ENCODE measurements at places on chromosomes 7 and 10.
A peak's percentile ranks its signal among the peaks of the same experiment; 100 is the strongest.

GRCh38 chr7:147658392-147658967 is 932.1 kb upstream of the C7orf33 start:
- DNase-seq = no peak

DNA sequence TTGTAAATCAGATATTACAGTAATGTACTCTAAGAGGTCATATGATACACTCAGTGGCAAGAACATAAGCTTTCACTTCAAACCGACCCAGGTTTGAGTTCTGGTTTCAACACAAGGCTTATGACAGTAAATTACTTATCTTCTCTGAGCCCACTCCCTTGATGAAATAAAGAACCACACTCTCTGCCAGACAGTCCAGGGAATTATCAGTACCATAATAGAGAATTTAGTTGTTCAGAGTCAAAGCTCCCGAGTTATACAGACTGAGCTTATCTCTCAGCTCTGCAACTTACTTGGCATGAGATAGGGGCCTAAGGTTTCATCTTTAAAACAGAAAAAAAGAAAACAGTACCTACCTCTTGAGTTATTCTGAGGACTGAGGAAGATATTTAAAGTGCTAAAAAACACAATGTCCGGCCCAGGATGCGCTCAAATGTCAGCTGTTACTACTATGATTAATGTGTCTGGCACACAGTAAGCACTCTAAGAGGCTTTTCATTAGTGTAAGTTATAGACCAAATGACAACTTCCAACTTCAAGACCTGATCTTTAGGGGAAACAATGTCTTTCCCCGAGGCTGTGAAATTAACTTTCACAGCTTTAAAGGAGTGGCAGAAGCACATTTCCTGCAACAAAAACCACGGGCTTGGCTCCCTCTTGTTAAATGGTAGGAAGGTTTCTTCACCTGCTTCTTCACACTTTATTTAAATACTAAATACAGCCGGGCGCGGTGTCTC is 38.1 kb downstream of the UBE2H start:
- no peak for DNase-seq

GRCh38 chr7:158487631-158488151 is 99.9 kb downstream of the PTPRN2 start:
- no peak for DNase-seq

GRCh38 chr10:118628397-118628796 is 32.9 kb upstream of the PRLHR start:
- DNase-seq = no peak

GRCh38 chr7:127857464-127857841 is 173.8 kb downstream of the LRRC4 start:
- no peak for DNase-seq

- DNase-seq = no peak
These were observed 137.4 kb downstream of the LHPP start for GRCh38 chr10:124598773-124599587.

- DNase-seq = no peak
These were observed 270.7 kb upstream of the IGFBP3 start for GRCh38 chr7:46191776-46192175.

- peak; percentile 33 for DNase-seq
These were observed 14.7 kb downstream of the CYP2W1 start for GRCh38 chr7:997404-998395.

GRCh38 chr7:44768628-44769371 is 20.2 kb downstream of the ZMIZ2 start:
- DNase-seq = no peak

DNA sequence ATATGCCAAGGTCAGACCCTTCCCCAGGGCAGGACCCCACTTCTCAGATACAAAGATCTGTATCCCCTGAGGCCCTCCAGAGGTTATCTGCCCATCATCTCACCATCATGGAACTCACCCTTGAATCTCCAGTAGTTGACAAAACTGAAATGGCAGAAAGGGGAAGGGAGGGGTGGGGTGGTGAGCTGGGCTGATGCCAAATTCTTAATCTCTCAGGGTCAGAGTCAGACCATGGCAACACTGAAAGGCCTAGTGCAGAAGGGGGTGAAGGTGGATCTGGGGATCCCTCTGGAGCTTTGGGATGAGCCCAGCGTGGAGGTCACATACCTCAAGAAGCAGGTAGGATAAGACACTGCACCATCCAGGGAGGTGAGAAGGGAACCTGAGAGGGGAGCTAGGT is 3.1 kb downstream of the CNPY4 start:
- no peak for DNase-seq

- no peak for DNase-seq
These were observed 4.9 kb downstream of the TRDMT1 start for GRCh38 chr10:17196573-17196972.

- DNase-seq = peak; percentile 76
These were observed 584 bp upstream of the GARS1 start for GRCh38 chr7:30594048-30594539.

DNA sequence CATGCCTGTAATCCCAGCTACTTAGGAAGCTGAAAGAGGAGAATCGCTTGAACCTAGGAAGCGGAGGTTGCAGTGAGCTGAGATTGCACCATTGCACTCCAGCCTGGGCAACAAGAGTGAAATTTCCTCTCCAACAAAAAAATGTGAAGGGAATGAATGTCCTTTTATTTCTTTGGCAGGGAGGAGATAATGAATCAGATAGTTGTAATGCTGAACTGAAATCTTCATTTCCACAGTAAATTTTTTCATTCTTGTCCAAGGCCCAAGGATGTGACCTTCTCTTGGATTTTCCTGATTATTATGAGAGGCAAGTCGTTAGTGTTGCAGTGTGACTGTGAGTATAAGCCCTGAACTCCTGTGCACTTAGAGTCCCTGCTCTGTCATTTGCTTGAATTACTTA is 13.6 kb downstream of the STAMBPL1 start:
- no peak for DNase-seq

GRCh38 chr7:94620703-94621118 is 35.2 kb downstream of the SGCE start:
- DNase-seq = peak; percentile 78

- DNase-seq = no peak
These were observed 71.5 kb downstream of the PTF1A start for GRCh38 chr10:23263441-23264164.

- DNase-seq = no peak
These were observed 12.2 kb upstream of the RSBN1L start for GRCh38 chr7:77684030-77684429.

- DNase-seq = no peak
These were observed 63.2 kb upstream of the KLF6 start for GRCh38 chr10:3848005-3848774.

- no peak for DNase-seq
These were observed 154.8 kb downstream of the RAPGEF5 start for GRCh38 chr7:22202141-22202540.

GRCh38 chr7:91043924-91044645 is 220.1 kb upstream of the FZD1 start:
- no peak for DNase-seq

All from A549 (cell line).